ENCODE measurements at places on chromosomes 1 and 21. TPM values are rescaled to one million over a fixed set of nuclear protein-coding genes. Genes with fewer than 3 reads are reported as not detected.
A peak's percentile ranks its signal among the peaks of the same experiment; 100 is the strongest.

The SPRR4 gene
- not detected for total RNA-seq

The PPIH gene
- 58.6 TPM for total RNA-seq

The CHAF1B gene
- total RNA-seq = 16.0 TPM

The CACNA1S gene
- total RNA-seq = not detected

The OR2T1 gene
- total RNA-seq = not detected

The NUF2 gene
- 33.1 TPM for total RNA-seq

The LCE3D gene
- not detected for total RNA-seq

The LAMB3 gene
- 331 TPM for total RNA-seq

DNA sequence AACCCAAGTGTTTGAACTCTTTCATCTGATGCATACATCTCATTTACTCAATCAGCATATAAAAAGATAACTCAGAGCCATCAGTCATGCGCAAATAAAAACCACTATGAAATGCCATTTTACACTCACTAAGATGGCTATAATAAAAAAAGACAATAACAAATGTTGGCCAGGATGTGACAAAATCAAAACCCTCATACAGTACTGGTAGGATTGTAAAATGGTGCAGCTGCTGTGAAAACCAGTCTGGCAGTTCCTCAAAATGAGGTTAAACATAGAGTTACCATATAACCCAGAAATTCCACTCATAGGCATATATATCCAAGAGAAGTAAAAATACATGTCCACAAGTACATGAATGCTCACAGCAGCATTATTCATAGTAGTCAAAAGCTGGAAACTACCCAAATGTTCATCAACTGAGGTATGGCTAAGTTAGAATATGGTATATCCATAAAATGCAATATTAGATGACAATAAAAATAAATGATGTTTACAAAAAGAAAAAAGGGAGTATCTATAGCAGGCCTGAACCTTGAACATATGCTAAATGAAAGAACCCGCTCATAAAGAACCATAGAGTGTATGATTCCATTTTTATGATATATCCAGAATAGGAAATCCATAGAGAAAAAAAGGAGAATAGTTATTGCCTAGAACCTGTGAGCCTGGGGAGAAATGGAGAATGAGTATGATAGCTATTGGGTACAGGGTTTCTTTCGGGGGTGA is 265.1 kb downstream of the SIPA1L2 start:
- H3K4me3 ChIP-seq = no peak overlapping the region
- no peak overlapping the region for H3K27ac ChIP-seq
- no peaks in the 10 kb centered on the region for H3K27me3 ChIP-seq
- H3K36me3 ChIP-seq = no peaks in the 10 kb centered on the region
- H3K4me1 ChIP-seq = no peaks in the 10 kb centered on the region

GRCh38 chr1:47507881-47508701 is 70.2 kb downstream of the FOXD2 start:
- H3K4me3 ChIP-seq = peak overlapping the region; percentile 48
- no peak overlapping the region for H3K27ac ChIP-seq
- peaks cover 62% of the 10 kb centered on the region for H3K27me3 ChIP-seq
- DNase-seq = peak; percentile 30
- H3K36me3 ChIP-seq = no peaks in the 10 kb centered on the region

DNA sequence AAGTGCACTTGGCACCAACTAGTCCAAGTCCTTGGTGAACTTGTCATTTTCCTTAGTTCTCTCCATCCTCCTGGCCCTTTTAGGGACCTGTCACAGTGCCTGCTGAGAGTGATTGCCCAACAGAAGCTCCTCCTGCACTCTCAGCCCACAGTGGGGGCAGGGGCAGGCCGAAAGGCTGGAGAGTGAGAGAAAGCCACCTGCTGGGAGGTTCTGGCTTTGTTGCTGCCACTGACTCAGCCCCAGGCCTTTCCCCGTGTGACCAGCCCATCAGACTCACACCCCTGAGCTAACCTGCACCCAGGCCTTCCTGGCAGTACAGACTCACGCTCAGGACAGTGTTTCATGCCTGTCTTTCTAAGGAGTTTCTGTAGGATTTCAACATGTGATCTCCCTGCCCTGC is 17.1 kb upstream of the PROK1 start:
- no peaks in the 10 kb centered on the region for H3K36me3 ChIP-seq
- no peak overlapping the region for H3K4me3 ChIP-seq
- H3K4me1 ChIP-seq = no peaks in the 10 kb centered on the region
- H3K27me3 ChIP-seq = peaks cover 31% of the 10 kb centered on the region
- no peak overlapping the region for H3K27ac ChIP-seq
- peak; percentile 69 for DNase-seq

- H3K27me3 ChIP-seq = no peaks in the 10 kb centered on the region
- H3K27ac ChIP-seq = no peak overlapping the region
- no peak for DNase-seq
- no peak overlapping the region for H3K4me3 ChIP-seq
- H3K36me3 ChIP-seq = no peaks in the 10 kb centered on the region
Observed at GRCh38 chr1:234842726-234843641, 233.0 kb upstream of the IRF2BP2 start.

- no peak for DNase-seq
- no peak overlapping the region for H3K4me3 ChIP-seq
- H3K27ac ChIP-seq = no peak overlapping the region
- H3K27me3 ChIP-seq = peaks cover 72% of the 10 kb centered on the region
Observed at GRCh38 chr1:213615226-213615916, 372.4 kb upstream of the PROX1 start.

GRCh38 chr1:95095833-95096217 is 21.3 kb upstream of the TLCD4 start:
- no peaks in the 10 kb centered on the region for H3K4me1 ChIP-seq
- DNase-seq = no peak
- H3K27ac ChIP-seq = no peak overlapping the region
- H3K27me3 ChIP-seq = no peaks in the 10 kb centered on the region
- no peak overlapping the region for H3K4me3 ChIP-seq

GRCh38 chr1:151039521-151039920 is 3.1 kb downstream of the BNIPL start:
- no peaks in the 10 kb centered on the region for H3K27me3 ChIP-seq
- peaks cover 9% of the 10 kb centered on the region for H3K4me1 ChIP-seq
- no peak overlapping the region for H3K27ac ChIP-seq
- H3K36me3 ChIP-seq = no peaks in the 10 kb centered on the region

- no peak for DNase-seq
- H3K36me3 ChIP-seq = no peaks in the 10 kb centered on the region
- H3K4me1 ChIP-seq = no peaks in the 10 kb centered on the region
- H3K27ac ChIP-seq = no peak overlapping the region
Observed at GRCh38 chr21:25234857-25235801, 372.2 kb downstream of the MRPL39 start.

GRCh38 chr1:41397753-41398330 is 36.6 kb downstream of the FOXO6 start:
- H3K27ac ChIP-seq = no peak overlapping the region
- H3K27me3 ChIP-seq = peaks cover 77% of the 10 kb centered on the region
- DNase-seq = no peak
- H3K4me1 ChIP-seq = no peaks in the 10 kb centered on the region
- H3K4me3 ChIP-seq = no peak overlapping the region

- no peak for DNase-seq
- no peak overlapping the region for H3K27ac ChIP-seq
- H3K27me3 ChIP-seq = no peaks in the 10 kb centered on the region
- peaks cover 14% of the 10 kb centered on the region for H3K4me1 ChIP-seq
- peaks cover 8% of the 10 kb centered on the region for H3K36me3 ChIP-seq
Observed at GRCh38 chr1:155202731-155203515, 4.8 kb downstream of the THBS3 start.

GRCh38 chr1:31639543-31639942 is 5.1 kb downstream of the PEF1 start:
- peaks cover 7% of the 10 kb centered on the region for H3K4me1 ChIP-seq
- no peak for DNase-seq
- H3K36me3 ChIP-seq = peaks cover 8% of the 10 kb centered on the region
- H3K27me3 ChIP-seq = no peaks in the 10 kb centered on the region
- H3K4me3 ChIP-seq = no peak overlapping the region

DNA sequence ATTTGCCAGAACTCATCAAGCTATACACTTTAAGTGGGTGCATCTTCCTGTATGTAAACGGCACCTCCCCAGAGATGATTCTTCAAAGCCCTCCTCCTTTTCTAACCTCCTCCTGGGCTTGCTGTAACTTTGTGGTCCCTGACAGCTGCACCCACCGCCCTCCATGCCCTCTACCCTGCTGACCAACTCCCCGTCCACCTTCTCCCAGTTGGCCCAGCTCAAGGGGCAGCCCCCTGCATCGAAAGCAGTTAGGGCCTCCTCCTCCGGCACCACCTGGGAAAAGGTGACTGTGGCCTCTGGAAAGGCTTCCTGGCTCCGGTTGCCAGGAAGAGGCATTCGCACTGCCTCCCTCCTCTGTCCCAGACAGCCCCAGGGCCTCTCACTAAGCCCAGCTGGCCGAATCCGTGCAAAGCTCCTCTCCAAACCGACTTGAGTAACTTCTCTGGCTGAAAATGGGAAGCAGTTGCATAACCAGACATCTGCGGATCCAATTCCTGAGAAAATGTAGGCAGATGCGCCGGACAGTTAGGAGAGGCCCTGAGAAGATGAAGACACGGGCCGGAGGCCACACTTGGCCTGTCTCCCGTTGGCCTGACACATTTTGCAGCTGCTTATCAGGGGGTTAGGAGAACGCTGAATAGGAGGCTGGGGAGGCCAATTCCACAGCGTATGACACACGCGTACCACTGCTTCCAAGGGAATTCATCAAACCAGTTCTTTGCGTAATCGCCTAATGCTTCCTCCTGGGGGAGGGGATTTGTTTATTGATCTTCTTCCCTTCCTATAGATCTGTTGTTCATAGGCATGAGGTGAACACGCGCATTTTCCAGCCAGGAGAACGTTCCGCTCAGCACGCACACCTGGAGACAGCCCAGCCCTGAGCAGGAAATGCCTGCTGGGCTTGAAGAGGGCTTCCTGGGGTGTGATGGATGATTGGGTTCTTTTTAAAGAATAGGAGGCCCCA is 48.7 kb upstream of the COL6A2 start:
- H3K27ac ChIP-seq = no peak overlapping the region
- no peaks in the 10 kb centered on the region for H3K4me1 ChIP-seq
- no peak for DNase-seq

- no peaks in the 10 kb centered on the region for H3K4me1 ChIP-seq
- H3K27ac ChIP-seq = no peak overlapping the region
- DNase-seq = no peak
- peaks cover 18% of the 10 kb centered on the region for H3K27me3 ChIP-seq
- no peak overlapping the region for H3K4me3 ChIP-seq
Observed at GRCh38 chr1:183646776-183647175, 6.3 kb downstream of the APOBEC4 start.

- H3K36me3 ChIP-seq = no peaks in the 10 kb centered on the region
- H3K27ac ChIP-seq = no peak overlapping the region
- no peak for DNase-seq
- H3K4me1 ChIP-seq = peaks cover 8% of the 10 kb centered on the region
- H3K27me3 ChIP-seq = peaks cover 14% of the 10 kb centered on the region
- H3K4me3 ChIP-seq = no peak overlapping the region
Observed at GRCh38 chr1:180246579-180246978, 16.5 kb downstream of the LHX4 start.

DNA sequence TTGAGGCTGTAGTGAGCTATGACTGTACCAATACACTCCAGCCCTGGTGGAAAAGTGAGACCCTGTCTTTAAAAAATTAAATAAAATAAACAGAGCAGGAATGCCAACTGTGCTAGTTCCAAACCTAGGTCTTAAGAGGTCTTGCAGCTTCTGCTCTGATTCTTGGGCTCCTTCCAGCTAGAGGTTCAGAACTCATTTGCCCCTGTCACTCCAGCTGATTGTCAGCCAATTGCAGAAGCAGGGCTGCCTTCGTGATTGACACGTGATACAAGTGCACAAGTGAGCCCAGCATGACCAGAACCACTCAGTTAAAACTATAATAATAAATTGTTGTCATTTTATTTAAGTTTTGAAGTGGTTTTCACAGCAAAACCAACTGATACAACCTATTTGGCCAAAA is 298.4 kb downstream of the USP25 start:
- H3K27me3 ChIP-seq = no peaks in the 10 kb centered on the region
- no peaks in the 10 kb centered on the region for H3K36me3 ChIP-seq
- no peak overlapping the region for H3K27ac ChIP-seq
- no peaks in the 10 kb centered on the region for H3K4me1 ChIP-seq

DNA sequence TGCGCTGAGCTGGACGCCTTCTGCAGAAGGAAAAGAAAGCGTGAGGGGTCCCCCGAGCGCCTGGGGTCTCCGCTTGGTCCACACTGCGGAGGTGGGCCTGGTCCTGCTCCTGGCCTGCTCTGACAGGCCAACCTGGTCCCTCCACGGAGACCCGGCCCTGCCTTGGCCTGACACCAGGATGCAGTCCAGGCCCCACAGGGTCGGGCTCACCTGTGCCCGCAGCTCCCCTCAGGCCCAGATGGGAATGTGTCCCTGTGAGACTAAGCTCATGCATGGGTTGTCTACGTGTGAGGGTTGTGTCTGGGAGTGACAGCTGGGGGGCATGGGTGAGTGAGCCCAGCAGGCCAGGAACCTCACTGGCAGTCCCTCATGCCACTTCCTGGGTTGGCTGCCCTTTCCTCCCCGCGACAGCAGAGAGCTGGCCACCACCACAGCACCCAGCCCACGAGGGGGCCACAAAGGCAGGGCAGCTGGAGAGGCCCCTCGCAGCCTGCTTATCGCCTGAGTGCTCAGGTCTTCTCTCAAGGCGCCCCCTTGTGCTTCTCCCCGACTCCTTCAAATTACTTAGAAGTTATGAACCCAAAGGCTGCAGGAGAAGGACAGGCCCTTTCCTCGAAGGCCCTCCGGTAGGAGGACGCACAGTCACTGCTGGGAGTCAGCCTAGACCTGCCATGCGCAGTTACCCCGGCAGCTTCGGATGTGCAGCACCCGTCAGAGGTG is 41.1 kb downstream of the SLC45A1 start:
- H3K36me3 ChIP-seq = peaks cover 17% of the 10 kb centered on the region
- H3K4me1 ChIP-seq = no peaks in the 10 kb centered on the region
- no peak overlapping the region for H3K27ac ChIP-seq

DNA sequence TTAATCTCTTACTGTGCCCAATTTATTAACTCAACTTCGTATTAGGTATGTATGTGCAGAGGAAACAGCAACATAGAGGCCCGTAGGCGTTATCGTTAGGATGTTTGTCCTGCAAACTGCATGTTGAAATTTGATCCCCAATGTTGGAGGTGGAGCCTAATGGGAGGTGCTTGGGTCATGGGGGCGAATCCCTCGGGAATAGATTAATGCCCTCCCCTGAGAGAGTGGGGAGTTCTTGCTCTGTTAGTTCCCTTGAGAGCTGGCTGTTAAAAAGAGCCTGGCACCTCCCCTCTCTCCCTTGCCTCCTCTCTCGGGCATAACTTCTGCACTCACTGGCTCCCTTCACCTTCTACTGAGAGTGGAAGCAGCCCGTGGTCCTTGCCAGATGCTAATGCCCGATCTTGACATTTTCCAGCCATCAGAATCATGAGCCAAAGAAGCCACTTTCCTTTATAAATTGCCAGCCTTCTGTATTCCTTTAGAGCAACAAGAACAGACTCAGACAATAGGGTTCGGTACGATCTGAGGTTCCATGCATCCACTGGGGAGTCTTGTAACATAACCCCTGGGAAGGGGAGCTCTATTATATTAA is 149.0 kb upstream of the RAB4A start:
- no peak overlapping the region for H3K4me3 ChIP-seq
- no peaks in the 10 kb centered on the region for H3K27me3 ChIP-seq
- H3K36me3 ChIP-seq = no peaks in the 10 kb centered on the region
- H3K27ac ChIP-seq = no peak overlapping the region
- H3K4me1 ChIP-seq = peaks cover 59% of the 10 kb centered on the region

- no peaks in the 10 kb centered on the region for H3K36me3 ChIP-seq
- DNase-seq = peak; percentile 36
- H3K27ac ChIP-seq = peak overlapping the region; percentile 10
Observed at GRCh38 chr1:59638231-59638711, 176.5 kb upstream of the HOOK1 start.
